NCI-H1105 treated with DMSO at 0.1 percent for 48 hours (cell line): ENCODE measurements at places on chromosomes 4 and X.

- no peak for DNase-seq
Measured at GRCh38 chrX:154091678-154092077, 5.8 kb downstream of the MECP2 start.

DNA sequence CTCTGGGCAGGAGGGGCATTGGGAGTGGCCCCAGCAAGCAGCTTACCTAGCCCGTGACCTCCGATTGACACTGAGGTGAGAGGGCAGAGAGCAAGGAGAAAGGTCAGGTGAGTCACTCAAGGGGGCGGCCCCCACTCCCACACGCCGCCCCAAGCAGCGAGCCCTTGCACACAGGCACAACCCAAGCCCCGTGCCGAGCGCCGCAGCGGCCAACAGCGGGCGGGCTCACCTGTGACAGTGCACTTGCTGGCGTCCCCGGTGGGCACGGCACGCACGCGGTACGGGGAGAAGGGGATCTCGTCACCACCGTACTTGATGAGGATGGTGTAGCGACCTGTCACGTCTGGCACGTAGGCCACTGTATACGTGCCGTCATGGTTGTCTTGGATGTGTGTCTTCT, 17.2 kb downstream of the FLNA start:
- DNase-seq: no peak

- no peak for DNase-seq
Measured at GRCh38 chr4:1792832-1793495, at the start of gene FGFR3. FGFR3 (plus strand) TSS chr4:1793293; CDS start chr4:1793935, 642 bp downstream.

GRCh38 chr4:129823105-129823504, 727.2 kb downstream of the C4orf33 start:
- no peak for DNase-seq

DNA sequence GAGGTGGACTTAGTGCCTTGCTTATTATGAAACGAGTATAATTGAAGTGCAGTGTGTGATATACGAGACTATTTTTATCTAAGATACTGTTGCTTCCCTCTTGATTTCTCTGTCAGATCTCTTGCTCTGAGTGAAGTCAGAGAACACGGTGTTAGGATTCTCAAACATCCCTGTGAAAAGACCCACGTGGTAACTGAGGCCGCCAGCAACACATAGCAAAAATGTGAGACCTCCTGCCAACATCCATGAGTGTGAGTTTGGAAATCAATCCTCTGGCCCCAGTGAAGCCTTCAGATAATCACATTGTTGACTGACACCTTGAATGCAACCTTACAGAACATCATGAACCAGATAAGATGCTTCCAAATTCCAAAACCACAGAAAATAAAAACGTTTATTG, 954.4 kb downstream of the FAT4 start:
- DNase-seq: no peak

- DNase-seq: no peak
Measured at GRCh38 chr4:68368691-68369131, 18.8 kb upstream of the YTHDC1 start.

GRCh38 chr4:74447636-74448233, 2.8 kb downstream of the AREG start:
- no peak for DNase-seq
